ENCODE measurements at places on chromosomes 7 and 10.

- DNase-seq = no peak
Measured at GRCh38 chr10:7206412-7207100, 204.3 kb downstream of the SFMBT2 start.

- no peak for DNase-seq
Measured at GRCh38 chr7:27083646-27084045, 12.2 kb downstream of the HOXA1 start.

- no peak for DNase-seq
Measured at GRCh38 chr7:129452589-129453231, 18.5 kb downstream of the STRIP2 start.

- DNase-seq = peak; percentile 65
Measured at GRCh38 chr7:39589323-39590111, 23.3 kb downstream of the YAE1 start.
